ENCODE measurements at places on chromosomes 5 and 9. TPM values are rescaled to one million over a fixed set of nuclear protein-coding genes. Genes with fewer than 3 reads are reported as not detected.
A peak's percentile ranks its signal among the peaks of the same experiment; 100 is the strongest.

GRCh38 chr9:128936171-128936865, 11.1 kb downstream of the DOLK start:
- DNase-seq: no peak

DNA sequence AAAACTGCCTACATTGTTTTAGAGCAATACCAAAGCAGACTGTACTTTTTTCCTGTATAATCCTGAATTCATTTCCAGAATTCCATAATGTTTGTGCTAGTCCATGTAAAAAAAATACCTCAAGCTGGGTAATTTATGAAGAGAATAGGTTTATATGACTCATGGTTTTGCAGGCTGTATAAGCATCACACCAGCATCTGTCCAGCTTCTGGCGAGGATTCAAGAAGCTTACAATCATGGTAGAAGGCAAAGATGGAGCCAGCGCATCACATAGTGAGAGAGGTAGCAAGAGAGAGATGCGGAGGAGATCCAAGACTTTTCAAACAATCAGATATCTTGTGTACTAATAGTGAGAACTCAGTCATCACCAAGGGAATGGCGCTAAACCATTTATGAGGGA, 280.3 kb upstream of the CDH9 start:
- no peak for DNase-seq

GRCh38 chr5:117999939-118000549, 988.3 kb downstream of the DTWD2 start:
- no peak for DNase-seq

GRCh38 chr5:121870489-121870888, 18.8 kb downstream of the FTMT start:
- DNase-seq: peak; percentile 48

DNA sequence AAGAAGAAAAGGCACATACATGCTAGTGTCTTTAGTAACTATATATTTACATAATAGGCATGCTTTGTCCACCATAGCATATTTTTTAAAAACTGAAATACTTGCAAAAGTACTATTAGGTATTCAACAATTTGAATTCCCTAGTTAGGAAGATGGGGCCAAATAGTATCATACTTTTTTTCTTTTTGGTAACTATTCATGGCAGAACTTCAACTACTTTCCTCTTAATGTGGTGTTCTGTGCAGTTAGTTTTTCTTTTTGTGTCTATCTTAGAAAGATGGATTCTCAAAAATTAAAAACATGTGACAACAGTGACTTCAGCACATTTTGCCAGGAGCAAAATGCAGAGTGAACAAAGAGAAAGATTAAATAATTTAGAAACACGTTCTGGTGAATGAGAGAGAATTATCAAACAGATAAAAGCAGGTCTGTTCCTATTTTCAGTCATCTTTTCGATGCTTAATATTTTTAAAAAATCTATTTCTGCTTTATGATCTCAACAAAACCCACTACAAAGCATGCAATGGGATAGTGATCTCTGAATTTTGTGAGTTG, 341.1 kb downstream of the ARL15 start:
- DNase-seq: no peak

- no peak for DNase-seq
Measured at GRCh38 chr5:53856506-53856905, 296.1 kb downstream of the NDUFS4 start.

GRCh38 chr9:136508729-136509500, 26.1 kb upstream of the SEC16A start:
- no peak for DNase-seq

- DNase-seq: no peak
Measured at GRCh38 chr9:69458176-69458575, 133.2 kb downstream of the ENTREP1 start.

DNA sequence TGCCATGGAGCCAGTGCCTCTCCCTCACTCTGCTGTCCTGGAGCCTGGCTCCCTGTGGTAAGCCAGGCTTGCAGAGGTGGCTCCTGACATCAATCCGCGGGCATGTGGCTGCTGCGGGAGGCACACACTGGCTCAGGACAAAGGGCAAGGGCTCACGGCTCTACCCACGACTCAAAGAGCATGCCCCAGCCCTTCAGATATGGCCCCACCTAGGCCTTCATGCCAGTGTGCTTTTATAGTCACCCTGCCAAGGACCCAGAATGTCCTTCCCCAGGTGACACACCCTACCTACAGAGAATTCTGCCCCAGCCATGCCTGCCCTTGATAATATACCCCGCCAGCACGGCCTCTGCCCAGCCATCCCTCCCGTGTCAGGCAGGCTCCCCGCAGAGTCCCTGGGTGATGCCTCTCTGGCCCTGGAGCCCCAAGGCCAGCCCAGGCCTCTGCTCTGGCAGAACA, 1.6 kb downstream of the MGAT4B start:
- DNase-seq: no peak

The DND1 gene
- total RNA-seq: 0.37 TPM

The SLC6A7 gene
- not detected for total RNA-seq

The RETREG1 gene
- total RNA-seq: 1.5 TPM

The TMOD1 gene
- 1.3 TPM for total RNA-seq

The CYSTM1 gene
- total RNA-seq: 23.0 TPM

The DNM1 gene
- 20.0 TPM for total RNA-seq

The SLC9A3 gene
- 2.3 TPM for total RNA-seq

The SEMA5A gene
- 20.4 TPM for total RNA-seq

The PRUNE2 gene
- total RNA-seq: 3.8 TPM

The RIC1 gene
- 10.1 TPM for total RNA-seq
